ENCODE measurements at places on chromosomes 3 and 15.

DNA sequence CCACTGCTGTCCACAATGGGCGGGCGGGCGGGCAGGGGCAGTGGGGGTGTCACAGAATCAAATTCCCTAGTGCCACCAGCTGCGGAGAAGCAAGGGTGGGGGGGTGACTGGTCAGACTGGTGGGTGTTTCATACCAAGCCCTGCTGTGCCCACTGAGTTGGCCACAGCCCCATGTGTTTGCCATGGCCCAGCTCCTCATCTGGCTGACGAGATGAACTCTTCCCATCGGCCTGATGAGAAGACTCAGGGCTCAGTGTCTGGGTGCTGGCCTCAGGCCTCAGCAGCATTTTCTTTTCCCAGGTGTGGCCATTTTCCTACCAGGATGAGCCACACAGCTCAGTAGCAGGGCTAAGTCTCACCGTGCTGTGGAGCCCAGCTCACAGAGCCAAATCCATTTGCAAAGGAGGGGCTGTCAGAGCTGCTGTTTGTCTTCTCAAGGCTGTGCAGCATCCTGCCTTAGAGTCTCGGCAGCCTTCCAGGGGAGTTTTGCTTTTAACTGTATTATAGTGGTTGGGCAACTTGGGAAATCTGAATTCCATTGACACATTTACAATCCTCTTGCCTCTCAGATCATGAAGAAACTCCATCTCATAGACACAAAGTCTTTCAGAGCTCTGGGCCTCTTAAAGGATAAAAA is 176.8 kb downstream of the ABHD5 start:
- DNase-seq, result no peak

GRCh38 chr3:2921452-2921851 is 188.7 kb downstream of the IL5RA start:
- DNase-seq, result no peak

- DNase-seq, result no peak
These were observed 3.7 kb upstream of the CPA3 start for GRCh38 chr3:148861277-148861869.

DNA sequence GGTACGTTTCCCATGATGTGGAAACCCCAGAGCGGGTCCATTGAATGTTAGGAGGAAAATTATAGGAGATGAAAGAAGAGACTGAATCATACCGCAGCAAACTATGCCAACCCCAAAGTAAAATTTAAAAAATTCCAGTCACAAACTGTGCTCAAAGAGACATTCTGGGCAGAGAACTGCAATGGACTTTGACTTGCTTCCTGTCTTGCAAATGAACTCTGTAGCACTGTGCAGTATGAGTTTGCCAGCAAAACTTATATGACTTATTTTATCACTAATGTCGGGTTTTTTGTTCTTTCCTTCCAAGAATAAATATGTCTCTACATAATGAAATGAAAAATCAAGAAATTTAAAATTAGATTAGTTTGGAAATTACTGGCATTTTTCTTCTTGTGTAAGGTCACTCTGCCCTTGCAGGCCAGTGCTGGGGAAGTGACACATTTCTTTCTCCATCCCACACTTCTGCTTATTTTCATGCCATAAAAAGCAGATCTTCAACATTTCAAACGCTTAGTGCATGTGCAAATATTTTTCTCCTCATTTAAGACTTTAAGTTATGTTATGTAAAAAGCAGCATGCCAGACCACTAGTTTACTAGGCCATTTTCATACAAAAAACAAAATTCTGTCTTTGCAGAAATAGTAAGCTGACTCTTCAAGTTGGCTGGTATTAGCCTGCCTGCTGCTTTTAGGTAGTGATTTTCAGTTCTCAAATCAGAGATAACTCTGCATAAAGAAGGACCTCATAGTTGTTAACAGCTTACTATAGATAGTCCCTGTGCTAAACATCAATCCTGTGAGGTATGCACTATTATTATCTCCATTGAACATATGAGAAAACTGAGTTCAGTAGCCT is 32.2 kb upstream of the SSR3 start:
- DNase-seq, result no peak
